ENCODE measurements at places on chromosomes 1 and 21. TPM values are rescaled to one million over a fixed set of nuclear protein-coding genes. Genes with fewer than 3 reads are reported as not detected.

Gene GPR161
- 2.4 TPM for total RNA-seq

Gene RGS1
- total RNA-seq, result not detected

Gene LRRC71
- total RNA-seq, result 0.77 TPM

Gene FAM177B
- not detected for total RNA-seq

Gene CACNA1S
- not detected for total RNA-seq

Gene BARHL2
- total RNA-seq, result not detected

Gene ESPN
- total RNA-seq, result 8.5 TPM

Gene FAM163A
- not detected for total RNA-seq

Gene MRAP
- total RNA-seq, result not detected

Gene CNR2
- not detected for total RNA-seq

Gene CHIT1
- not detected for total RNA-seq

Gene EXTL1
- 0.10 TPM for total RNA-seq

Gene UTS2
- total RNA-seq, result not detected

Gene CFHR2
- total RNA-seq, result not detected

Gene CSDE1
- total RNA-seq, result 347 TPM

Gene SMPDL3B
- 1.5 TPM for total RNA-seq

Gene B3GALT5
- 0.10 TPM for total RNA-seq

Gene PPM1J
- 0.51 TPM for total RNA-seq

Gene TSPEAR
- total RNA-seq, result not detected

Gene GBP4
- total RNA-seq, result 3.3 TPM

Gene SLC2A5
- 0.26 TPM for total RNA-seq

Gene PADI4
- not detected for total RNA-seq

Gene CALML6
- total RNA-seq, result 1.5 TPM

Gene AMY1B
- total RNA-seq, result not detected

Gene ANGPTL7
- not detected for total RNA-seq

Gene AGMAT
- total RNA-seq, result 3.1 TPM

Gene NUF2
- total RNA-seq, result 26.1 TPM

Gene IVL
- total RNA-seq, result not detected

Gene OR2T33
- not detected for total RNA-seq

Gene MYBPHL
- not detected for total RNA-seq

Gene BSND
- not detected for total RNA-seq

Gene CD48
- 0.67 TPM for total RNA-seq

Gene KCNH1
- not detected for total RNA-seq

Gene HSPB7
- total RNA-seq, result 0.10 TPM

Data from Panc1 (cell line).